ENCODE measurements at places on chromosomes 3 and 15.

DNA sequence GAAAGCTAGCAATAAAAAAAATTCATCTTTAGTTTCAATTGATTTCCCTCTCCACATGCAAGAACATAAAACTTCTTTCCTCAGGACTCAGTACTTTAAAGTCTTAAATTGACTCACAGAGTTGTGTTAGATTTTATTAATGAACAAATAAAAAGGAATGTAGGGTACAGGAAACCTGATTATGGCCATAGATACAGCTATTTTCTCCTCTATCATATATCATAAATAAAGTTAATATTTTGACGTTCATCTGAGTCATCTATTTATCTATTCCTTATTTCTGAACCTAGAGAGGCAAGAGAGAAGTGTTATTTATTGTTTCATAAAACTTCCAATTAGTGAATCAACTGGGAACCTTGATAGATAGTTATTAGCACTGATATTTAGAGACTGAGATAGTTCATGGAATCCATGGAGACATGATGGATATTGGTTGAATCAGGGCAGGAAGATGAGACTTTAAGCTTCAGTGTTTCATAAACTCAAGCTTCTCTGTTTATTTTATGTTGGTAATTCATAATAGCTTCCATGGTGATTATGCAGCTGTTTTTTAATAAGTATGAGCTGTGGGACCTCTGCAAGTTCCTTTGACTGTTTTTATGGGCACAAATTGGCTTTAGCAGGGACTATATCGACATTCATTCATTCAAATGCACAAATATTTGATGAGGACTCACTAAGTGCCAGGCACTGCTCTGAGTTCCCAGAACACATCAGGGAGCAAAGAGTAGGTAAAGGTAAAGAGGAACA, 143.5 kb upstream of the TGFBR2 start:
- no peak for DNase-seq

DNA sequence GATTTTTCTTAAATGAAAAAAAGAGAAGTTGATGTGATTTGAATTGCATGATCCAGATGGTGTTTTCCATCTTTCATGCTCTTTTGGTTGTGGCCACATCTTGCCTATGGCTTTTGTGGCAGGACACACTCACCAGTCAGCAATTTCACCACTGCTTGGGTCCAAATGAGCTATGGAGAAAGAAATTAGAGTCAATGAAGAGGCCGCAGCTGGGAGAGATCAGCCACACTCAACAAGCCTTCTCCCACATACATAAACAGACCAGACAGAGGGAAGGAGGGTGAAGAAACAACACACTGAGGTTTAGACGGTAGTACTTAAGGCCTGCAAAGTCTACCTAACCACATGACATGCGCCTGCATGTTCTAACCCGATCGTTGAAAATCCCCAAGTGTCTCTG, 110.7 kb upstream of the CDIN1 start:
- DNase-seq, result no peak

DNA sequence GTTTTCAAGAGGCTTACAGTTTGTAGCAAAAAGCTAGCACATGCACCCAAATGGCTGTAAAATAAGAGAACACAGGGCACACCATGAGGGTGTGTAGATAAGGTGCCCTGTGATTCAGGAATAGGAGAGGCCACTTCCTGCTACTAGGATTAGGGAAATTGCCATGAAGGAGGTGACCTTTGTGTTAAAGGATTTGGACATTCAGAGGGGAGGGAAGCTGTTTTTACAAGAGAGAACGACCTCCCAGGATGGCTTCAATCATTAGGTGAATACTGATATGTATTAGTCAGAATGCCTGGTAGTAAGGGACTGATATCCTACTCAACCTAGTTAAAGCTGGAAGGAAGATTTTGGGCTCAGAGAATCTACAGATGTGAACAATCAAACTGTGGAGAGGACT, 35.7 kb upstream of the ABHD17C start:
- DNase-seq, result no peak

DNA sequence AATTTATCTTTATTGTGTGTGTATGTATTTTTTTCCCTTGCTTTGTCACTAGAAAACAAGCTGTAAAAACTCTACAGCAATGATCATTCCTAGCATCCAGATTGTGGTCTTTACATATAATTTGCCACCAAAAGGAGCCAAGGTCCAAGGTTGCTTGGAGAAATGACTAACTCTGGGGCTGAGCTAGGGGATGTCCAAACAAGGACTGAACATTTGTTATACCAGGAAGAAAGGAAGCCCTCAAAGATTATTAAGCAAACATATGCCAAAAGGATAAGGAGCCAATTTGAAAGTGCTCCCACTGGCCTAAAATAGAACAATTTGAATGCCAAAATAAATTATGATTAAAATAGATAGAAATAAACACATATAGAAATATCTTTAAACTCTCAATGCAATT, 293.3 kb downstream of the ZIC1 start:
- DNase-seq, result no peak

DNA sequence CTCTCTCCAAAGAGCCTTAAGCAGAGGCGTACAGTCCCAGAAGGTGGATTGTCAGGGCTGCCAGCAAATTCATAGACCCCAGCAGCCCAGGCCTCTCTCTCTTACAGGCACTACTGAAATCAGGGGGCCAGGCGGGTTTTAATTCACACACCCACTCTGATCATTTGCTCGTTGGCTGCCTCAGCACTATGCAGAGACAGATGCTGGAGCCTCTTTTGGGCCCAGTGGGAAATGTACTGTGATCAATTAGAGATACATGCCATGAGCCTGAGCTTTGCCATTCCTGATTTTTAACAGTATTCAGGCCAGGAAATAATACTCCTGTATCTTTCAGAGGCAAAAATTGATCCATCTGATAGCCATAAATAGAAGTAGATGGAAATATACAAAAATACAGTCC, 53.0 kb downstream of the CMTM6 start:
- DNase-seq, result no peak

DNA sequence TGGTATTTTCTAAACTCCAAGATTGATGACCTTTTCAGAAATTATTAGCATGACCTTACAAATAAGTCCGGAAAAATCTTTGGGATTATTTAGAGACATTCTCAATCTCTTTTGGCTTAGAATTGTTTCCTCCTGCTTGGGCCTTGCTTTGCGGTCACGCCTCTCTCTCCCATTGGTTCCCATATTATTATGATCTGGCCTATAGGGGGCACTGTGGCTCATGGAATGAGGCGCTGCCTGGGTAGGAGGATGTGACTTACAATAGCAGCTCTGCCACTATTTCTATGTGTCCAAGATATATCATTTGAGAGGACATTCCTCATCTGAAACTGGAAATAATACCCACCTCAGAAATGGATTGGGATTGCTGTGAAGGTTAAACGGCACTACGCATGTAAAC, 464.9 kb downstream of the MFSD1 start:
- DNase-seq, result no peak

DNA sequence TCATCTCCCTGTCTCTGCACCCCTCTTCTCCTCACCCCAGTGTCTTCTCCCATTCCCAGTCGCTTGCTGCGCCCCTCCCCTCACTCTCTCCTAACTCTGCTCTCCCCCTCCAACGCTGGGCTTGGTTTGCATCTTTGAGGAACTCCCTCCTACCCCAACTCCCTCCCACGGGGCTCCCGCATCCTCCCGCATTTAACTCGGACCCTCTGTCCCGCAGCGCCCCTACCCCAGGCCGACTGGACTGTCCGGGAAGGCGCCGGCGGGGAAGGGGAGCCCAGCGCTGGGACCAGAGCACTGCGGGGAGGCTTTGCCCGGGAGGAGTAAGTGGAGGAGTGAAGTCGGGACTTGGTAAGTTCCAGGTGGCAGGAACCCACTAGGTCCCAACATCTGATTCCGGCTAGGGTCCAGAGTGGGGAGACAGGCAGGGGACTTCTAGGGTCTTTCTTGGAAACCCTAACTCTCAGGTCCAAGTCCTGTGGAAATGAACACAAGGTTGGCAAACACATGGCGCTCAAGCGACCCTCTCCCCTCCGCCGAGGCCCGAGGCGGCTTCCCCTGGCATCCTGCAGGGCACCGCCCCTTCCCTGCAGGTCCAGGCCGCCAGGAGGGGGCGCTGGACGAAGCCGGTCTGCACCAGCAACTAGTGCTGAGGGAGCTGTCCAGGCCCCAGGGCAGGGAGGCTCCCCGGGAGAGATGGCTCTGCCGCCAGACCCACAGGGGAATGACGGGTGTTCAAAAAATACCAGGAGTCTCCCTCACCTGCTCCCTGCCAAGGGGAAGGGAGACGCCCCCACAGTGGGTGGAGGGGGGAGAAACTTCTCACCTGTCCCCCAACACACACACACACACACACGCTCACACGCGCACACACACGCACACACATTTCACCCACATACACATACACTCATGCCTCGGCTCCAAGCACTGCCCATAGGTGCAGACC, 53.2 kb downstream of the LHFPL4 start:
- DNase-seq, result no peak

- peak; percentile 64 for DNase-seq
Observed at GRCh38 chr3:156161172-156161571, 40.8 kb downstream of the KCNAB1 start.

DNA sequence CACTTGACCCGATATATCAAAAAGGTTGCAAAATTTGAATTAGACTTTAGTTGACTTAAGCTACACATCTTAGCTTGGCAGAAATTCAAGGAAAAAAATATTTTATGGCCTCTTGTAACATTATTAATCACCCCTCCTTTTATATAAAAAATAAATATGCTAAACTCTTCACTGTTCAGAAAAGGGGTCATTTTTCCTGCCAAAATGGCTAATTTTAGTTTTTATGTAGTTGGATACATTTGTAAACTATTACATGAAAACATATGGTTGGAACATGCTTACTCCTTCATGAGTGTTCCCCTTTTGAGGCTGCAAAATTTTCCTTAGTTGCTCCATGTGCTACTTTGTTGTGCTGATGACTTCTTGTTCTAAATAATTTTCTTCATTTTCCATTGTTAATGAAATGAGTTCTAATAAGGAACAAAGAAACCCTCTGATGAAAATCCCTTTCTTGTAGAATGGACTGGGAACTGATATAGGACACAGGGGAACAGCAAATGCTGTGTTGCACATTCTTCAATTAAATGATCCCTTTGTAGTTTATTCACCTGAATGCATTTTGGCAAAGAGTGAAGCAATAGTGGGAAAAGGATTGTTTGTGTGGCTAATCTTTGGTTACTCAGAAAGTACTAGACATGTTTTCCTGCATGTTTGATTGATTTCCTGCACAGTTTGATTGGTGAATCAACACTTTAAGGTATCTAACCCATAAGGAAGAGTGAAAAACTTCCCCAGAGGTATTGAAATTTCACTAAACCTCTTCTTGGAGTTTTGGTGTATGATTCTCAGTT, 349.3 kb downstream of the TIGIT start:
- DNase-seq, result no peak

- no peak for DNase-seq
Observed at GRCh38 chr3:54299169-54299935, 177.0 kb downstream of the CACNA2D3 start.

- no peak for DNase-seq
Observed at GRCh38 chr3:36784138-36784635, 19.8 kb upstream of the DCLK3 start.

DNA sequence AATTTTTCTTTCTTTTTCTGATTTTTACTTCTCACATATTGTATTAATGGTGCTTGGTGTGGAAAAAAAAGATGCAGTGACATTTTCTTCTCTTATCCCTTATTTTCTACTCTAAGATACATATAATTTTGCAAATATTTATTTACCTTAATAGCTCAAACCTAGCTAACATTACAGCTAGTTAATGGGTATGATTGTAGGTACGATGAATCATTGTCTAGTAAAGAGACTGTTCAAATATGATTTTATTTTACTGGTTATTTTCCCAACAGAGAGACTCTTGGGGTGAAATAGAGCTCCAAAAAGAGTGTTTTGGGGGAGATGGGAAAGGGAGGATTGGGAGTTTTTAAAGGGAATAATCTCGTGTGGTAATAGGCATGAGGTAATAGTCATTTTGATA, 206.0 kb downstream of the RBMS3 start:
- DNase-seq, result no peak

DNA sequence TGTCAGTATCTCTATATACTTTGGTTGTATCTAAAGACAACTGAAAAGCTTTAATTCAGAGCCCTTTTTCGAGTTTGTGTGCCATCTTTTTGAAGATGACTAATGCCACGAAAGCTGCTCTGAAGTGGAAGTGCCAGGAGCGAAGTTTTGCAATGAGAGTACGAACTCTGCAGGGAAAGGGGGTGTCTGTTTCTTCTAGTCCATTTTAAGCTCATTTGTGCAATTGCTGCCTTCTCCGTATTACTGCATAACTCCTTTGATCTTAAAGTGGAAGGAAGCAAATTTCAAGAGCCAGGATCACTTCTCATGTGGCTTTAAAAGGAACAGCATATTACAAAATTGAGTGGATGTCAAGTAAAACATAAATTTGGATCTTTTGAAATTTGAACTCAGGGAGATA, 245.3 kb downstream of the FEZF2 start:
- no peak for DNase-seq

Data from NCI-H1930 (cell line).